NCI-H2081 (cell line): ENCODE measurements at places on chromosomes 2 and 18.

DNA sequence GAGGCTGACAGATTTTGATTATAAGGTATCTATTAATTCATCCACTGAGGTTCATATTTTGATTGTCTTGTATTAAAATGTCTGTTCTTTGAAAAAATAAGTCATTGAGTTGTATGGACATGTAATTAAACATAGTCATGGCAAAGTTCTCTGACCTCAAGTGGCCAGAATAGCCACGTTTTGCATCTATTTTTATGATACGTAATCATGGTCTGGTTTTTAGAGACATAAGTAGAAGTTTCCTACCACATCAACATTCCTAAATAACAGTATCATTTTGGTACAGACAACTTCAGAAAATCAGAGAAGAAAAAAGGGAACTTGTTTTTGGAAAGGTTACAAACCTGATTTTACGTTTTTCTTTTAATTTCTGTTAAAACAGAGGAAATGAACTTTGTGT is 47.6 kb downstream of the COL5A2 start:
- DNase-seq = no peak

GRCh38 chr2:152028182-152028862 is 70.5 kb downstream of the CACNB4 start:
- DNase-seq = no peak

GRCh38 chr2:191862156-191862775 is 15.4 kb upstream of the CAVIN2 start:
- no peak for DNase-seq

- no peak for DNase-seq
Observed at GRCh38 chr2:196939371-196939770, 12.9 kb upstream of the PGAP1 start.

- no peak for DNase-seq
Observed at GRCh38 chr2:179255129-179255528, 9.5 kb downstream of the SESTD1 start.

- no peak for DNase-seq
Observed at GRCh38 chr2:205771031-205771430, 88.7 kb downstream of the NRP2 start.

- DNase-seq = no peak
Observed at GRCh38 chr2:112884869-112885505, 26.0 kb upstream of the IL37 start.

GRCh38 chr18:9570255-9570654 is 44.1 kb downstream of the PPP4R1 start:
- DNase-seq = no peak
